ENCODE measurements at places on chromosomes 3 and 15. TPM values are rescaled to one million over a fixed set of nuclear protein-coding genes. Genes with fewer than 3 reads are reported as not detected.

DNA sequence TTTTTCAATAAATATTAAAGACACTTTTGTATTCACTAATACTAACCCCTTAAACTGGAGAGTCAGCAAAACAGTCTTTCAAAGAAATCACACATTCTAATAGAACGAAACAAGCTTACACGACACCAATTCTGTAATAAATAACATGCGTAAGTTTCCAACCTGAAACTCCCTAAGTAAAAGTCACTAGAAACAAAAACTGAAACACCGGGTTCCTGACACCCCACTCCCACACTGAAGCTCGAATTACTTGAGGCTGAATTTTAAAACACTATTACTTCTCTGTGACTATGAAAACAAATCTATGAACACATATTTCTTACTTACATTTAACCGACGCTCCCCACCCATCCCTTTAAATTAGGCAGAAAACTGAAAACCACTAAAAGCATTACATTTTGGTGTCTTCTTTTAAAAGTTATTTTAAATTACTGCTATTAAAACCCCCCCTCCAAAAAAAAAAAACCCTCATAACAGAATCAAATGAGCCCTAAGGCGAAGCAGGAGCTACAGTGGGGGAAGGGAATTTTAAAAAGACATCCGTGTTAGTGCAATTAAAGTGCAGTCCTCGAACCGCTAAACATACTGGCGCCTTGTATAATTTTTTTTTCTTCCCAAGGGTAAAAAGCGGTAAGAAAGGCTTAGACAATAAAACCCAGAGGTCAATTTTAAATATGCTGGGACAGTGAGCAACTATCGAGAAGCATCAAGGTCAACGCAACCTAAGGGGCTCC, 878 bp downstream of the SPPL2A start:
- H3K27ac ChIP-seq, result peak overlapping the region; percentile 70
- no peaks in the 10 kb centered on the region for H3K4me1 ChIP-seq
- peaks cover 2% of the 10 kb centered on the region for H3K36me3 ChIP-seq
- H3K27me3 ChIP-seq, result no peaks in the 10 kb centered on the region

- no peak for DNase-seq
- H3K27me3 ChIP-seq, result no peaks in the 10 kb centered on the region
- no peaks in the 10 kb centered on the region for H3K36me3 ChIP-seq
- H3K4me1 ChIP-seq, result peaks cover 17% of the 10 kb centered on the region
- no peak overlapping the region for H3K27ac ChIP-seq
- H3K4me3 ChIP-seq, result no peak overlapping the region
These were observed 126.4 kb downstream of the GREM1 start for GRCh38 chr15:32844118-32844711.

Gene HIGD2B
- total RNA-seq, result not detected

GRCh38 chr15:55619783-55620182, 31.6 kb upstream of the PYGO1 start:
- no peaks in the 10 kb centered on the region for H3K36me3 ChIP-seq
- H3K4me3 ChIP-seq, result no peak overlapping the region
- H3K4me1 ChIP-seq, result no peaks in the 10 kb centered on the region

GRCh38 chr15:61063875-61064320, 165.2 kb downstream of the RORA start:
- no peaks in the 10 kb centered on the region for H3K27me3 ChIP-seq
- H3K4me1 ChIP-seq, result no peaks in the 10 kb centered on the region
- H3K27ac ChIP-seq, result no peak overlapping the region
- DNase-seq, result no peak
- no peaks in the 10 kb centered on the region for H3K36me3 ChIP-seq

Gene SCN11A
- 0.20 TPM for total RNA-seq

DNA sequence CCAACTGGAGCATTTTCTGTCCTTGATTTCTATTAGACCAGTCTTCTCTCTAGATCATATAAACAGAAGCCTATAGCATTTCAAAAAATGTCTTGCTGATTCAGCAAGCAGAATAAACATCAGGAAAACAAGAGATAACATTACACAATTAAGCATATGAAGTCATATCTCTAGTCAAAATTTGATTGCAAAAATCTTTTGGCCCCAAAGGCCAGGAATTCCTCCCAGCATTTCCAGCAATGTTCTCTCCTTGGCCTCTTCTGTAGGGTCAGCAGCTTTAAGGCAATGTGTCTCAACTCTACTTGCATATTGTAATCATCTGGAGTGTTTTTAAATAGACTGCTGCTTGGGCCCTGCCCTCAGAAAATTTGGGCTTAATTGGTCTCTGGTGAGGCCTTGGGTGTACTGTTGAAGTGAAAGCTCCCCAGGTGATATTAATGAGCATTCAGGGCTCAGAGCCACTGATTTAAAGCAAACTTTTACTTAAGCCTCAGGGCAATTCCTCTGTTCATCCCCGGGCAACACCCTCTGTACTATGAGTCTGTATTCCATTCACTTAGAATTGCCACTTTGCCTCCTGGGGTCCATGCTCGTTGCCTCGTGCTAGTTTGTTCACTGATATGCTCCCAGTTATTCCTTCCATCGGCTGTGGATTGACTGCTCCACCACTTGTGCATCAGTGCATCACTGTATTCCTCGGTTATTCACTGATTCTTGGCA, 1072.6 kb downstream of the ROBO2 start:
- H3K36me3 ChIP-seq, result no peaks in the 10 kb centered on the region
- H3K4me3 ChIP-seq, result no peak overlapping the region
- no peaks in the 10 kb centered on the region for H3K27me3 ChIP-seq
- no peak for DNase-seq

Gene VEPH1
- total RNA-seq, result 9.3 TPM

DNA sequence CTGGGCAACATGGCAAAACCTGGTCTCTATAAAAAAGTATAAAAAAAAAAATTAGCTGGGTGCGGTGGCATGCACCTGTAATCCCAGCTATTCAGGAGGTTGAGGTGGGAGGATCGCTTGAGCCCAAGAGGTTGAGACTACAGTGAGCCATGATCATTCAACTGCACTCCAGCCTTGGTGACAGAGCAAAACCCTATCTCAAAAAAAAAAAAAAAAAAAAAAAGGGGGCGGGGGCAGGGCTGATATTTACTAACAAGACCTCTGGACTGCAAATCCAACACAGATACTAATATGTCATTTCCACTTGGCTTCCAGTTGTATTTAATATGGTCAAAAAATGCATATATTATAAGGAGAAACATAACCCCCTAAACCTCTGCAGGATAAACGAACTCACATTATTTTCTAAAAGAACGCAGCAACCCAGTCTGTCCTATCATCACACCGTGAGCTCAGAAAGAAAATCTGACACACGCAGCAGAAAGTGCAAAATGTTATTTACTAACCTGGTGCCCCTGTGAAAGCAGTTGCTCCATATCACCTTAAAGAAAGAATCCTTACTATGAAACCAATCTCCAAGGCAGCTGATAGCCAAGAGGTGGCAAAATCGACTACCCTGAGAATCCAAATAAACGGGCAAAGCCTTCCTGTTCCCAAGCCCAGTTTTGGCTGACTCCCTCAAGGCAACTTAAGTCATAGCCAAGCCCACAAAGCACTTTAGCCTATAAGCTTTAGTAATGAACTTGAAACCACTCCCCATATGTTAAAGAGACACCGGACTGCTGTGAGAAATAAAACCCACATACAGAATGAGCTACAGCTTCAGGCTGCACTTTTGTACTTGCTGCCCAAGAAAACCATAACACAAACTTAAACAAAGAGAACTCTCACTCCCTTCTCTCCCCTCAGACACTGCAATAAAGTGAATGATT, 39.3 kb downstream of the PLD1 start:
- peak; percentile 84 for DNase-seq
- peak overlapping the region; percentile 7 for H3K27ac ChIP-seq
- peak overlapping the region; percentile 56 for H3K4me3 ChIP-seq
- peaks cover 4% of the 10 kb centered on the region for H3K4me1 ChIP-seq
- no peaks in the 10 kb centered on the region for H3K27me3 ChIP-seq

- H3K4me3 ChIP-seq, result no peak overlapping the region
- peaks cover 28% of the 10 kb centered on the region for H3K36me3 ChIP-seq
- peaks cover 19% of the 10 kb centered on the region for H3K4me1 ChIP-seq
- H3K27ac ChIP-seq, result no peak overlapping the region
These were observed 59.1 kb upstream of the RASA2 start for GRCh38 chr3:141427764-141428163.

DNA sequence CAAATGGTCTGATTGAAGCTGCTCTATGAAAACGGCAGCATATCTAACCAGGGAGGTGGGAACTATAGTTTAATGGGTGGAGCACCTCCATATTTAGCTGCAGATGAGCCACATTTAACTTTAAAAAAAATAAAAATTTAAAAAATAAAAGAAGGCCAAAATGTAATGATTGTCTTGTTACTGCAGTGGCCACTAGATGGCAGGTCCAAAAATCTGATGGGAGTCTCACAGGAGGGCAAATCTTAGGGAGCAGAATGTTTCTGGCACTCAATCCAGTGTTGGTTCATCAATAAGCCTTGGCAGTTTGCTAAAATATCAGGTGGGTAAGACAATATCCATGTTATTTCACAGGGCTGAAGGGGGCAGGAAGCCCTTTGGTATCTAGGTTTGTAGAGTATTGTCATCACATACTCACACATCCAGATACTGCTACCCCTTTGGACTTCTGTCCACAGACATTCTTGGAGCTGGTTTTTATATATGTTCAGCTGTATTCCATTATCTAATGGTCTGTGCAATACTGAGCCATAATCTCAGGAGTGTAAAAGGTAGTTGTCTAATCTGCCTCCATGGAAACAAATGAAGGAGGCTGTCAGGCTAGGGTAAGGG, 233.3 kb downstream of the TIGIT start:
- H3K4me3 ChIP-seq, result no peak overlapping the region
- DNase-seq, result no peak
- no peak overlapping the region for H3K27ac ChIP-seq
- H3K36me3 ChIP-seq, result no peaks in the 10 kb centered on the region
- no peaks in the 10 kb centered on the region for H3K4me1 ChIP-seq
- H3K27me3 ChIP-seq, result no peaks in the 10 kb centered on the region

- no peaks in the 10 kb centered on the region for H3K4me1 ChIP-seq
- no peak overlapping the region for H3K27ac ChIP-seq
- H3K36me3 ChIP-seq, result no peaks in the 10 kb centered on the region
- no peak for DNase-seq
These were observed 14.2 kb upstream of the NRROS start for GRCh38 chr3:196625331-196625730.

Data from astrocyte (in vitro differentiated cells and primary cell).